SW480 (cell line): ENCODE measurements at places on chromosomes 7 and 10.

DNA sequence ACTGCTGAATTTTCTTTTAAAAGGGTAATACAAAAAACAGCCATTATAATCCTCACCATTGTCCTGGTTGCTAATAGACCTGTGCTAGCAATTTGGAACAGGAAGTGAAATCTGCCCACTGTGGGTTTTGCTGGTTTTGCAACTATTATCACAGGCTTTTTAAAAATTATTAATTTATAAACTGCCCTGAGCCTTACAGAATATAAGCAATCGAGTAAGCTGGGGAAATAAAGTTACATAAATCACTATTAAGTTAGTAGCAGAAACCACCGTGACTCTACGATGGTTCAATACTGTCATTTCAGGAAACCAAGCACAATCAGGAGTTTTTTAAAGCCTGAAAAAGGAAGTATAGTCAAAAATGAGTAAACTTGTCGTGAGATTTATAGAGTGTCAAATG lies 62.3 kb downstream of the TMEM26 start:
- DNase-seq, result no peak

DNA sequence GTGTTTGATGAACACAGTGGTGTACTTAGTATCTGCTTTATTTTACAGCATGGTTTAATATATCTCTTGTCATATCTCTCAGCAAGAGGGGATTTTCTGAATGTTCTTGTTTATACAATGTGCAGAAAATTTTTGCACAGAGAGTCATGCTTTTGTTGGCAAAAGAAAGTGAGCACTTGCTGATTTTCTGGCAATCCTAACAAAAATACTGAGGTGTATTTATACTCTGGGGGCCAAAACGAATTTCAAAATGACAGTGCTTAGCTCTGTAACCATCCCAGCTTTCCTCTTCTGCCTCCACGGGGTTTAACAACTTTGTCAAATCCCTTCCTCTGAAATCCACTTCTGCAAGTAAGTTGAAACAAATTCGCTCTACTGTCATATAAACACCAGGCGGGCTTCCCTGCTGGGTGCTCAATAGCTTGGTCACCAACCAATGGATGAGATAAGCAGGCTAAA lies 169.2 kb downstream of the NOC3L start:
- DNase-seq, result no peak

GRCh38 chr7:116951366-116952292 lies 1.7 kb upstream of the ST7 start:
- peak; percentile 81 for DNase-seq

- no peak for DNase-seq
Measured at GRCh38 chr10:91591797-91592174, 41.1 kb downstream of the PPP1R3C start.

- no peak for DNase-seq
Measured at GRCh38 chr10:45410807-45411606, 37.0 kb downstream of the ALOX5 start.

DNA sequence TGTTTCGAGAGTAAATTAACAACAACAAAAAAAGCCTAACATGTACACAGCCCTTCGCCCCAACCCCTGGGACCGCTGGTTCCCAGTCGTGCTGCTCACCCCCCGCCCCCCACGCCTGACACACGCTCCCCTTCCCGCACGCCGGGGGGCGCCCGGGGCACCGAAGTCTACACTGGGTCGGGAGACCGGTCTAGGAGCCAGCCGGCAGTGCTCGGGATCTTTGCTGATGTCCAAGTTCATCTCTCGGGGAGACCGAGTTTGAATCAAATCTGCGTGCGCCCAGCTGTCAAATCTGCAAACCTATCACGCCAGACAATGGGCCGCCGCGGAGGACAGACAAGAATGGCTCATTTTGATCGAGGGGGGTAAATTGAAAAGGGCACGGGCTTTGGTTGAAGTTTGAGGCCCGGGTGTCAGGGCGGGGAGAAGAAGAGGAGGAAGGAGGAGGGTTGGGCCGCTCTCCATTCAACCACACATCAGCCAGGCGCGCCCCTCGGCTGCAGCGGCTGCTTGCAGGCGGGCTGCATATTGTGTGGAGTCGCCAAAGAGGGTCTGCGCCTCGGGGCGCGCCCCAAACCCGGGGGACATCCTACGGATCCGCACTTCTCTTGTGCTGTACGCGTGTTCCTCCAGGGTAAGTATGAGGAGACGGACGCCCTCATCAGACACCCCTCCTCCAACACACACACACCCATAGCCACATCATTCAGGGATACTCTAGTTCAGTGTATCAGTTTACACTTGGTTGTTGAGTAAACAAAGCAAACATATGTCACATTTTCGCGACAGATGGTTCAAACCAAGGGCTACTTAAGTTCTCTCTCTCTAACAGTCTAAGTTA lies 1.3 kb upstream of the GFRA1 start:
- no peak for DNase-seq

DNA sequence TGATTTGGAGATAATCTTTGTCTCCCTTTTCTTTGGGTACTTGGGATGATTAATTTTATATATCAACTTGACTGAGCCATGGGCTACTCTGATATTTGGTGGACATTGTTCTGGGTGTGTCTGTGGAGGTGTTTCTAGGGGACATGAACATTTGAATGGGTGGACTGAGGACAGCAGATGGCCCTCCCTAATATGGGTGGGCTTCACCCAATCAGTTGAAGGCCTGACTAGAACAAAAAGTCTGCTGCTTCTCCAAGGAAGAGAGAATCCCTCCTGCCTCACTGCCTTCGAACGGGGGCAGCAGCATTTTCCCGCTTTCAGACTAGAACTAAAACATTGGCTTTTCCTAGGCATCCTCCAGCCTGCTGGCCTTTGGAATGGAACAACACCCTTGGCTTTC lies 73.9 kb upstream of the EMX2 start:
- no peak for DNase-seq

DNA sequence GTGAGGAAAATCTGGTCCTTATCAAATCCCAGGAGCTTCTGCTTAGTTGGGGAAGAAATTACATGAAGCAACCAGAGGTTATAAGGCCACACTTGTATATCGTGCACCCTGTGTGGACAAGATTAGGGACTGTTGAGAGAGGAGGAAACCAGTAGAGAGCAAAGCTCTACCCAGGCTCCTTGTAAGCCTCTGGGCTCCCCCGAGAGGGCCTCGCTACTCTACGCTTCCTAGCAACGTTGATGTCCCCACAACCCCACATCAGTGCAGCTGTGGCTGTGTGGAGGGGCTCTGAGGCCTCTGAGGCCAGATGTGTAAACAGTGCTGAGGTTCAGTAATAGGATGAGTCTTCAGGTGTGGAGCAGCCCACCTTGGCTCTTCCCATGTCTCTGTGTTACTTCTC lies 16.0 kb downstream of the HIF1AN start:
- DNase-seq, result no peak

DNA sequence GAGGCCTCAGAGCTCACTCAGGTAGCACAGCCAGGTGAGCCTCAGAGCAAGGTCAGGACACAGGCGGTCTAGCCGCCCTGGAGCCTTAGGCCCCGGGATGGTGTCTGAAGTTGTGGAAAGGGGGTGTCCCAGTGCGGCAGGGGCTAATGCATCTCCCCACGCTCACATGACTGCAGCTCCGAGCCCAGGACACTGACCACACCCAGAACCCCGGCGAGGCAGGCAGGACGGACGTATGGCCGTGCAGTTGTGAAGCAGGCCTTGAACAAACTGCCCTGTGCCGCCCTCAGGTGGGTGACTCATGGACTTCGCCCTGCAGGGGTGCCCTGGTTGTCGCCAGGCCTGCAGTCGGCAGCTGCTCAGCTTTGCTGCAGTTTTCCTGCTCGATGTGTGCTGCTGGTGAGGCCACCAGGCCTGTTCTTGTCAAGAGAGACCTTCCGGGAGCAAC lies 5.0 kb upstream of the PRKAR1B start:
- DNase-seq, result peak; percentile 90

GRCh38 chr10:4239186-4239585 lies 454.2 kb upstream of the KLF6 start:
- DNase-seq, result no peak

DNA sequence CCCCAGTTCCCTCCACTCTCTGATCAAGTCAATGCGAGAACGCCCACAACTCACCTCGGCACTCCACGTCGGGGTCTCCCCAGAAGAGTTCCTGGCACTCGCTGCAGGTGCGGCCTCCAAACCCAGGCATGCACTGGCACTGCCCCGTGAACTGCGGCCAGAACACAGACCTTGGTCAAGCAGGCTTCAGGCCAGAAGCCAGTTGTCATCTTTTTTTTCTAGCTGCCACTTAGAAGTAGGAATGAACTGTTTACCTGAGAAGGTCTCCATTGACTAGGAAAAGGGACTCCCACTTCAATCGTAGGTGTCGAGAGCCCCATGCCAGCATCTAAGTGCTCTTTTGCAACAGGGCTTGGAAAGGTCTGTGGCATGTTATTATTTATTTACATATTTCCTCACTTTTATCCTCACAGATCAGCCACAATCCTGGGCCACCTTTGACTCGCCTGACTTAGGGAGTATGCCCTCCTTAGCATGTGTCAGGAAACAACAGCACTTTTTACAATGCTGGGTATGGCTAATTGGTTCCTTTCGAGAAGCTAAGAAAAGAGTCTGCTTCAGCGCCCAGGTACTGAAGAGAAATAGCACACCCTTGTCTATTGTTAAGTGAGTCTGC lies 51.7 kb downstream of the LAMB1 start:
- DNase-seq, result no peak

DNA sequence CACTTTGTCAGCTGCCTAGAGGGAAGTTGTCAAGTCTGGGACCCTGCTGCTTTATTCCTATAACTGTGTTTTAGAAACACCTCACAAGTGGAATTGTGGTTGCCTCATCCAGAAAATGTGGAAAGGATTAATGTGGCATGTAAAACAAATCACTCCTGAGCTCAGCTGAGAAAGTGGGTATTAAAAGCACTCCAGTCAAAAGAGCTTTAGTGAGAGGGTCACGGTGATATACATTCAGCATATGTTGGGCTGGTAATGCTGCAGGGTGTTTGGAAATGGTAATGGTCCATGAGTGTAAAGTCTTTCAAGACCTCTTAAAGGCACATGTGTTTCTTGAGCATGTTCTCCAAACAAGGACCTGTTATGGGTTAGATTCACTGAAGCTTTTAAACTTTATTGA lies 318.2 kb upstream of the MEOX2 start:
- no peak for DNase-seq

- DNase-seq, result no peak
Measured at GRCh38 chr10:484925-485661, 204.4 kb downstream of the DIP2C start.

- DNase-seq, result no peak
Measured at GRCh38 chr10:3980660-3981059, 195.7 kb upstream of the KLF6 start.

- no peak for DNase-seq
Measured at GRCh38 chr7:20959281-20959680, 172.6 kb upstream of the SP8 start.
